ENCODE measurements at places on chromosomes 11 and 22.

DNA sequence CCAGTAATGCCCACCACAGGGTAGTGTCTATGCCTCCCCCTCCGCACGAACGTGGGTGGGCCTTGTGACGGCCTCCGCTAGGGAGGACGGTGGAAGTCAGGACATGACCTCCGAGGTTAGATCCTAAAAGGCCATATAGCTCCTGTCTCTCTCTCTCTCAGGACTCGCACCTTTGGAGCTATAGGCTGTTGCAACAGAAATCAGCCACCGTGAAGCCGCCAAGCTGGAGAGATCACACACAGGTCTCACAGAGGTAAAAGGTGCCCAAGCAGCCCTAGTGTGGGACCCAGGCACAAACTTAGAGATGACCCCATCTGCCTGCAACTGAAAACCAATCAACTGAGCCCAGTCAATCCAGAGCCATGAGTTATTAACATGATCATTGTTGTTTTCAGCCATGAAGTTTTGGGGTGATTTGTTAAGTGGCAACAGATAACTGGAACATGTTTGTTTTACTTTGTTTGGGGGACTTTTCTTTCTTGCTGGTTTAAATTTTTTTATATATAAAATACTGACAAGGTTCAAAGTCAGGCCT, 7.4 kb upstream of the NAP1L4 start:
- no peak for DNase-seq

GRCh38 chr22:41819257-41819656, 13.6 kb upstream of the SREBF2 start:
- no peak for DNase-seq

GRCh38 chr11:61647529-61647928, 32.7 kb upstream of the DAGLA start:
- no peak for DNase-seq

- DNase-seq: no peak
Observed at GRCh38 chr11:73240190-73240781, 22.2 kb downstream of the P2RY2 start.

- no peak for DNase-seq
Observed at GRCh38 chr11:2788168-2789071, 88.6 kb upstream of the KCNQ1OT1 start.

GRCh38 chr22:21622011-21622918, 7.6 kb downstream of the YDJC start:
- no peak for DNase-seq

DNA sequence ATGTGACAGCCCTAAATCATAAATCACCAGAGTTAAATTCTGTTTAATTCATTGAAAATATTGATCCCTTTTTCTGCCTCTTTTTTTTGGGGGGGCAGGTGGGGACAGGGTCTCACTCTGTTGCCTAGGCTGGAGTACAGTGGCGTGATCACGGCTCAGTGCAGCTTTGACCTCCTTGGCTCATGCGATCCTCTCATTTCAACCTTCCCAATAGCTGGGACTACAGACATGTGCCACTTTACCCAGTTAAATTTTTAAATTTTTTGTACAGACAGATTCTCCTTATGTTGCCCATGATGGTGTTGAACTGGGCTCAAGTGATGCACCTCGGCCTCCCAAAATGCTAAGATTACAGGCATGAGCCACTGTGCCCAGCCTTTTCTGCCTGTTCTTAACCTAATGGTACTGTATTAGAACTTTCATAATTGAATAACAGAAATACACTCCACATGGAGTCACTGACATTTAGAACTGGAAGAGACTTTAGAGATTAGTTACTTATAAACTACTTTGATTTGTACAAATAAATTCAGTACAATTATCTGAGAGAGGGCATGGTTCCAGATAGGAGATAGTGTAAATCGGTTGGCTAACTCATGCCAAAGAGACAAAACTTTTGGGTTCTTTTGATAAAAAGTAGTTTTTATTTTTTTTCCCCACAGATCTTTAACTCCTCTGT, 76.4 kb upstream of the PRODH start:
- no peak for DNase-seq

- DNase-seq: no peak
Observed at GRCh38 chr11:124278261-124278660, 22.1 kb downstream of the OR8G5 start.

DNA sequence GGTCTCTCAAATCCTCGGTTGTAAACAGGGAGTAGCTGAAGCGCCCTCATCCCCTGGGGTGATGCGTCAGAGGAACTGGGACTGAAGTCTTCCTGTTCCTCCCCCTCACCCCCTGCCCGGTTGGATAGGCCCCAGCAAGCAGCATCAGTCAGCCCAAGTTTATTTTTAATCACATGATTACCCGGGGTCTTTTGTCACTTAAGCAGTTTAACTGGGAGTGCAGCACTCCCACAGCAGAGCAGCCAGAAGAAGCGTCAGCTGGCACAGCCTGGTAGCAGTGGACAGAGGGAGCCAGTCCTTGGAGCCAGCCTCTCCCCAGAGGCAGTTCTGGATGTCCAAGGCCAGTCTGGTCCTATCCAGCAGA, 342.1 kb downstream of the CTTN start:
- no peak for DNase-seq

- DNase-seq: no peak
Observed at GRCh38 chr11:83206221-83206620, 12.7 kb downstream of the ANKRD42 start.

- no peak for DNase-seq
Observed at GRCh38 chr11:3205261-3206155, 13.1 kb downstream of the MRGPRG start.

- DNase-seq: no peak
Observed at GRCh38 chr22:21972293-21972779, 10.3 kb downstream of the TOP3B start.

GRCh38 chr11:115199481-115200069, 304.6 kb downstream of the CADM1 start:
- DNase-seq: no peak

- no peak for DNase-seq
Observed at GRCh38 chr11:28481616-28482480, 373.7 kb downstream of the METTL15 start.

GRCh38 chr11:64834723-64835615, 9.5 kb downstream of the CDC42BPG start:
- DNase-seq: no peak

- DNase-seq: no peak
Observed at GRCh38 chr11:61682093-61682732, 2.0 kb downstream of the DAGLA start.

GRCh38 chr22:39474351-39475111, 17.7 kb downstream of the MGAT3 start:
- DNase-seq: no peak

DNA sequence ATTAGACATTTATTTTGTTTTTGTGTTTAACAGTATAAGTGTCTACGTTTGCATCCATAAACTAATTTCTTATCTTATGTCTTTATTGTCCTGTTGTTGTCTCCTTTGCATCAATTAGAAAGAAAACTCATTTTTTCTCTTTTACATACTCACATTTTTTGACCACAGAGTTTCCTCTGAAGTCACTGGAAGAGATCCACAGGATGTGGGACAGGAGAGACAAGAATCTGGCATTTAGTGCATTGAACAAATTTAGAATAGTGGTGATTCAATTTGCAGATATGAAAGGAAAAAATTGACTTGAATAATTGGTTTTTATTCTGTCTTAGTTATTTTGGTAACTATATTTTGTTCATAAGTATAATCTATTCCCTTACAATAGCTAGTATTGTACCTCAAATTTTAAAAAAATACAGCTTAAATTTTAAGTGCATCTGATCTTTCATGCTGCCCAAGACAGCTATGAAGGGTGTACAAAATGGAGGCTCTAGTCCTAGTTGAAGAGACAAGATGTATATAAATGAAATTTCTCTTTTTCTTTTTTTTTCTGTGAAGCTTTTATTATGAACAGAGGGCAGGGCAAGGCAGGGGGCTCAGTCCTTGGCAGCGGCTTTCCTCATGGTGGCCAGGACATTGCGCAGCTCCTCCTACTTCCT, 24.4 kb downstream of the HORMAD2 start:
- no peak for DNase-seq

- no peak for DNase-seq
Observed at GRCh38 chr22:49885281-49885680, 31.6 kb downstream of the ZBED4 start.

GRCh38 chr11:79083352-79083751, 357.5 kb downstream of the TENM4 start:
- DNase-seq: no peak

- no peak for DNase-seq
Observed at GRCh38 chr11:120442031-120442430, 69.5 kb upstream of the GRIK4 start.

- DNase-seq: no peak
Observed at GRCh38 chr11:130047141-130047540, 22.6 kb upstream of the APLP2 start.

DNA sequence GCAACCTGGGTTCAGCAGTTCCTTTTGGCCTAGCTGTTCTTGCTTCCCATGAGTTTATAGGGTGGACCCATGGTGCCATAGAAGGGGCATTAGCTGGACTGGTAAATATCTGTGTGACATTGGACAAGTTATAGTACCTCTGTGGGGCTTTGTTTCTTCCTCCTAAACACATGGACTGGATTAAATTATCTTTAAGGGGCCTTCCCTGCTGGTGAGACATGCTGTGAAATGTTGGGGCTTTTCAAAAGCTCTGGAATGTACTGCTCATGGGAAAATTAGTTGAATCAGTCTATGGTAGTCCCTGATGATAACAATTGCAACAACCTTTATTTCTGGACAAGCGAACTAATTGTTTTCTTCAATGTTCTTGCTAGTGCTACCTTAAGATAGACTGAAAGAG, 276.2 kb downstream of the BLID start:
- no peak for DNase-seq

DNA sequence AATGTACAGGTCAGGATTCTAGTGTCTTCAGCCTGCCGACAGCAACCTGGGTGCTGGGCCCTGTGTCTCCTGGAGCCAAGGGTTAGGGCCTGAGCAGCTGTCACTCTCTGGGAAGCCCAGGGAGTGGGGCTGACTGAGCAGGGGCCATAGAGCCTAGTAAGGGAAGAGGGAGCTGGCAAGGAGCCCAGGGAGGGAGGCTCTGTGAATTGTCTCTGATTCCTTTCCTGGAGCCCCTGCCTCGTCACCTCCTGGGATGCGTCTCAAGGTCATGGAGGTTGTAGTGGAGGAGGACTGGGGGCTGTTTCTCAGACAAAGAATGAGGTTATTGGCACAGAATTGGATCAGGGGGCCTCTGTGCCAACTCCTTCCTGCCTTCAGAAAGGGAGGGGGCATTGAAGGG, 11.8 kb downstream of the SOX10 start:
- DNase-seq: no peak

- DNase-seq: no peak
Observed at GRCh38 chr11:13415201-13415600, 47.8 kb downstream of the BTBD10 start.

DNA sequence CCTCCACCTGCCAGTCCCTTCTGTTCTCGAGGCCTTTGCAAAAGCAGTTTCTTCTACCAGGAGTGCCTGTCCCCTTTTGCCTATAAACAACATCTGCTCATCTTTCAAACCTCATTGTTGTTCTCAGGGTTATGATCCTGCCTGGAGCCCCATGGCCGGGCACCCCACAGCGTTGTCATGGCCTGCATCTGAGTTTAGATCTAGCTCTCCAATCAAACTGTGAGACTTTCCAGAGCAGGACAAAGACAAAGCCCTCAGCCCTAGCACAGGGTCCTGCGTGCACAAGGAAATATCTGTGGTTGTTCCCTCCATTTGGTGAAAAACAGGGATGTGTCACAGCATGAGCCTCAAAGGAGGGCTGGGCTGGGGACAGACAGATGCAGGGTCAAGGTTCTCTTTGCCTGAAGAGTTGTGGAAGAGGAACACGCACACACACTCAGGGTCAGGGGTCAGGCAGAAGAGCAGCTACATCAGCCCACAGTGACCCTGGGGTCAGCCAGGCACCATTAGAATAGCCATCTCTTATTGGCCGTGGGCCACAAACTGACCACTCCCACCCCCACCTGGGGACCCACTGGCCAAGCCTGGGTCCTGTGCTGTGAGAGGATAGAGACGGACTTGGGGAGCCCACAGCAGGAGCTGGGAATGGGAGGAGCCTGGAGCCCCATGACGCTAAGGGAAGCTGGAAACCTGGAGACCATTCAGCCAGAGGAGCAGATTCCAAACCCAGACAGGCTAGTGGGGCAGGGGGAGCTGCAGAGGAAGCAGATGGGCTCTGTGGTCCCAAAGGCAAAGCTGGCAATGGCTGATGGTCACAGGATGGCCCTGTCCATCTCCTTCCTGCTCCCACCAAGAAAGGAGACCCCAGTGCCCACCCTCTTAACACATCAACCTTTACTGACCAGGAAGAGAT, 99.4 kb downstream of the PDE2A start:
- DNase-seq: no peak

GRCh38 chr11:8257003-8257664, 6.5 kb downstream of the LMO1 start:
- no peak for DNase-seq

- no peak for DNase-seq
Observed at GRCh38 chr11:10476927-10477689, 22.0 kb downstream of the AMPD3 start.

- no peak for DNase-seq
Observed at GRCh38 chr22:35479985-35480550, 60.6 kb upstream of the RASD2 start.

GRCh38 chr11:117466966-117467365, 139.3 kb downstream of the CEP164 start:
- no peak for DNase-seq
